ENCODE measurements at places on chromosomes 4 and X.

DNA sequence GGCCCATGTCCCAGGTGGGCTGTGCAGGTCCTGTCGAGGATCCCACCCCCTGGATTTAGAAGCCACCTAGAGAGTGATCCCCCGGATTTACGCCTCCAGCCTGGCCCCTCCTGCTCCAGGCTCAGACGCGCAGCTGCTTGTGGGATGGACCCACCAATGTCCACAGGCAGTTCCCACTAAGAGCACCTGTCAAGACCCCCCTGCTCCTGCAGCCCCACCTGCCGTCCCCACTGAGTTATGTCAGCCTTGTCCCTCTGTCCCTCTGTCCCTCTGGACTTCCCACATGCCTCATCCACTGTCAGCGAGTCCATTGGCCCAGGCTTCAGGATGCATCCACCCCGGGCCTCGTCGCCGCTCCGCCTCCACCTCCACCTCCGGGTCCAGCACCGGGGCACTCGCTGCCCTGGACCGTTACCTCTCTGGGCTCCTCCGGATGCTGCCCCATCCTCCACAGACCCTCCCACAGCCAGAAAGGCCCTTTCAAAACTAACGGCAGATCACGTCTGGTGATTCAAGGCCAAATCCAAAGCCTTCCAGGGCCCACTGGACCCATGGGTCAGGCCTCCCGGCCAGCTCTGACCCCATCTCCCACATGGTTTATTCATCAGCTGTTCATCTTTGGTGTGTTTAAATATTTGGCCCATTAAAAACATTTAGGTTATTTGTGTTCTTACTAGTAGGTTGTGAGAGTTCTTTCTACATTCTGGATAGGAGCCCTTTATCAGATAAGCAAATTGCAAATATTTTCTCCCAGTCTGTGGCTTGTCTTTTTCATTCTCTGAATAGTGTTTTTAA lies 28.3 kb downstream of the HTRA3 start:
- no peak for DNase-seq

DNA sequence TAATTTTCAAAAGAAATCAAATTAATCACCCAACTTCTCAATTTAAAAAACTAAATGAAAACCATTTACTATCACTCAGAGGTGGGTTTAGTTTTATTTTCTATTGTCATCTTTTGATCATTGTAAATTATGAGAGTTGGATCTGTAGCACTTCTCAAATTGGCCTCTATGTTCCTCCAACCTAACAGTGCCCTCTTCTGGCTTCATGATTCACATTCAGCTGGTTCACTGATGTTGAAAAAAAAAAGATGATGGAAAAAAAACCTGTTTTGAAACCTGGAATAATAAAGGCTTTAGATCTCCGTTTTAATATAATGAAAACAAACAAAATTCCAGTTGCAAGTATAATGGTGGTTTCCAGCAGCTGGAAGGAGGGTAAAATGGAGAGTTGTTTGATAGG lies 2.4 kb upstream of the NBDY start:
- DNase-seq = peak; percentile 58

DNA sequence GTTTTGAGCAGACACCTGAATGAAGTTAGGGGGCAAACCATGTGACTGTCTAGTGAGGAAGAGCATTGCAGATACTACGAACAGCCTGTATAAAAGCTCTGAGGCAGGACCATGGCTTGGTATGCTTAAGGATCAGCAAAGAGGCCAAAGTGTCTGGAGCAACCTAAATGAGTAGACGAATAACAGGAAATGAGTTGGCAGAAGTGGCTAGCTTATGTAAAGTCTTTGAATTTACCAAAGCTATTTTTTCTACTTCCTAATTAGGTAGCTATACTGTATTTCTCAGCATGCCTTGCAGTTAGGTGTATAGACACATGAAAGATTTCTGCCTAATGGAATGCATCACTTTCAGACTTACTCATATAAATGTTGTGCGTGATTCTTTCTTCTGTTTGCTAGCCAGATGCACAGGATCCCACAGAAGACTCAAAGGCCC lies 9.3 kb upstream of the GPRIN3 start:
- DNase-seq = no peak

DNA sequence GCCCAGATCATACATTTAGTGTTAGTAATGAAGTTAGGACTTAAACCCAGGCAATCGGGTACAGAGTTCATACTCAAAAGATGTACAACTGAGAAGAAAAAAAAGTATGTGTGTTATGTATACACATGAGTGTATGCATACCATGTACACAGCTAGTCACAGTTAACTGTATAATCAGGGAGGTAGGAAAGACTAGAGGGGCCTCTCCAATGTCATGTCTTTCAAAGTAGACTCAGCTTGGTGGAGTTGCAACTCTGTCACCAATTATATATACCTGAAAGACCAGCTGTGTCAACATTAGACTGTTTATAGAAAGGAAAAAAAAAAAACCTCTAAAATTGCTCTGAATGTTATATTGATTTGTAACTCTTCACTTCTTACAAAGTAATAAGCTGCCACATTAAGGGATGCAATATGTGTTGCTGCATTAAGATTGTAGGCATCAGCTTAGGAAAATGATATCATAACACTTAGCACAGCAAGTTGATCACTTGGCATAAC lies 167.5 kb downstream of the DCTD start:
- peak; percentile 82 for DNase-seq

GRCh38 chr4:4771160-4771559 lies 88.3 kb upstream of the MSX1 start:
- no peak for DNase-seq

GRCh38 chr4:157674699-157675098 lies 454.2 kb downstream of the GRIA2 start:
- no peak for DNase-seq

GRCh38 chrX:46325312-46325877 lies 219.8 kb downstream of the ZNF674 start:
- no peak for DNase-seq

- no peak for DNase-seq
Observed at GRCh38 chr4:26471890-26472289, 18.4 kb downstream of the CCKAR start.

GRCh38 chr4:7950301-7951092 lies 10.8 kb upstream of the AFAP1 start:
- DNase-seq = no peak

DNA sequence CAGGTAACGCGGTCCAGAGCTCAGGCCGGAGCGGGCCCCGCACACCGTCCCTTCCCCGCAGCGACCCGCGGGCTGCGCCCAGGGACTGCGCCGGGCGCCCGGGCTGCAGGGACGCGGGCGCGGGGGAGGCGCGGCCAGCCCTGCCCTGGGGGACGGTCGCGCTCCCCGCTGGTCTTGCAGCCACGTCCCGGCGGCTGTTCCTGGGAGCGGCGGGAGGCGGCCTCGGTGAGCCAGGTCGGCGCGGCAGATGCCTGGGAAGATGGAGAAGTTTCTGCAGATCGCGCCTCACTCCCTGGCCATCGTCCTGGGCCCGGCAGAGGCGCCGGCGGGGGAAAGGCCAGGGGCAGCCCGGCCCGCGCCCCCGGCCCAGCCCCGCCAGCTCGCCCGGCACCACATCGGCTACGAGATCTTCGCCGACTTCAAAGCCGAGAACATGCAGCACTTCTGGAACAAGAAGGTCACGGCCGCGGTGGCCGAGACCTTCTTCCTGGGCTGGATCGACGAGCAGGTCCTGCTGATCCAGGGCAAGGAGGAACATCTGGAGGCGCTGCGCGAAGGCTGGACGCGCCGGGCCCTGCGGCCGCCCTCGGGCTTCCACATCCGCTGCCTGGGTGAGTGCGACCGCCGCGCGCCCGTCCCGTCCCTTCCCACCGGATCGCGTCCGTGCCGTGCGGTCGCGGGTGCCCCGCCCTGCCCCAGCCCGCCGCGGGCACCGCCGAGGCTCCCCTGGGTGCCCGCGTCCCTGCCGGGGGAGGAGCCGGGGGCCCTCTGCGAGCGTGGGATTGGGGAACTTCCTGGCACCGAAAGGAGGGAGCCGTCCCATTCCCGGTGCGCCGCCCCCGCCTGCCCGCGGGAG lies 107.4 kb upstream of the STOX2 start:
- DNase-seq = no peak

DNA sequence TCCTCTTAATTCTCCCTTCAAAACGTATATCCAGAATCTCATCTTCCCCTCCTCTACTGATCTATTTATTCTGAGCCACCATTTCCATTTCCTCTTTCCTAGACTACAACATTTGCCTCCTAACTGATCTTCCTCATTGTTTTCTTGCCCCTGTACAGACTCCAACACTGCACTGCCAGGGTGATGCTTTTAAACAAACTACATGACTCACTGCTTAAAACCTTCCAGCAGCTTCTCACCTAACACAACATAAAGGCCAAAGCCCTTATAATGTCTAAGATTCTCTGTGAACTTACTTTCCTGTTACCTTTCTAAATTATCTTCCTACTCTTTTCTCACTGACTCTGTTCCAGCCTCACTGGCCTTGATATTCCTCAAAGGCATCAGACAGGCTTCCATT lies 161.0 kb upstream of the HS3ST1 start:
- no peak for DNase-seq

DNA sequence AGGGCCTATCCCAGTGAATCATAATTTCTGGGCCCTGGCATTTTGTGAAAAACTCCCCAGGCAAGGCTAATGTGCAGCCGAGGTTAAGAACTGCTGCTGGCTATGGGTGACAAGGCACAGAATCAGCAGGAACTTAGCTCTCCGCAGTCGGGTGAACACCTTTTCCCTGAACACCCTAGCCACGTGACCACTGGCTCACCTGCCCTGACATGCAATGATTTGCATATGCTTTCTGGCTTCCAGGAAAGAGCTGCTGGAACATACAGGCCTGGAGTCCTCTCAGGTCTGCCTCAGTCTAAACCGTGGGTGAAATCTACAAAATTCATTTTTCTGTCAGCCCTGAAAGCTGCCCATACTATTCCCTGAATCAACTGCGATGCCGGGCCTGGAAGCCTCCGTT lies 56.6 kb downstream of the ZNF827 start:
- DNase-seq = no peak

- DNase-seq = peak; percentile 70
Observed at GRCh38 chr4:64158648-64159326, 250.5 kb downstream of the TECRL start.

GRCh38 chrX:40055495-40055894 lies 42.3 kb downstream of the BCOR start:
- DNase-seq = no peak

- DNase-seq = peak; percentile 86
Observed at GRCh38 chrX:53686151-53686885, at the start of gene HUWE1. Gene HUWE1 (minus strand): TSS chrX:53686719. CDS start chrX:53654107, 32,612 bp downstream.

GRCh38 chrX:133634416-133634815 lies 219.1 kb upstream of the GPC4 start:
- DNase-seq = no peak

DNA sequence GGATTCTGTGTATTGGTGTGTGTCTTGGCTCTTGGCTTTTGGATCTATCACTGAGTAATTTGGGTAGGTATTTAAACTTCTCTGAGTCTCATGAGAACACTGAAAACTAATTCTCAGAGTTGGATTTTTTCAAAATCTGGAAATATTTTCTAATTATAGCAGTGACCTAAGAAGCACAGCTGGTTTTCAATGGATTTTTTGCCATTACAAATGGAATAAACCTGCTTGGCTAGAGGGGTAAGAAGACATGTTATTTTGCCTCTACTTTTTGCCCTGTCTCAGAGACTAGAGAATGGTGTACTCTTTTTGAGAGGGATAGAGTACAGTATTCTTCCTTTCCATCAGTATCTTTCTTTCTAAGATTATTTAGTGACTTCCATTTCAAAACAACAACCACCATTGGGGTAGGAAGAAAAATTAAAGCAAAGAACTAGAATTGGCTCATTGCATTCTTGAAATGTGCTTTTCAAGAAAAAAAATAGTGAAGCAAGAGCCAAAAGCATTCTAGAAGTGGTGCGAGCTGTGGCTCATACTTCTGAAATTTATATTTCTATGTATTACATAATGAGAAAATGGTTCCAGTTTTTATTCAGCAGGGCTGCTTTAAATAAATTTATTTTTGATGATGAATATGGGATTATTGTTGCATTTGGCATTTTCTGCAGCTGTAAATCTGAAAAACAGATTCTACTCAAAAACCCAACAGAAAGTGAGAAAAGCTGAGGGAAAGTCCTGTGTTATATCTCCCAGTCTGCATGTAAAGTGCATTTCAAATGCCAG lies 850.2 kb upstream of the SLIT2 start:
- no peak for DNase-seq

GRCh38 chrX:115968436-115969252 lies 201.9 kb upstream of the AGTR2 start:
- peak; percentile 62 for DNase-seq

- no peak for DNase-seq
Observed at GRCh38 chrX:112668476-112669409, 11.0 kb downstream of the LHFPL1 start.

- DNase-seq = no peak
Observed at GRCh38 chr4:155828628-155829027, 37.4 kb downstream of the ASIC5 start.

DNA sequence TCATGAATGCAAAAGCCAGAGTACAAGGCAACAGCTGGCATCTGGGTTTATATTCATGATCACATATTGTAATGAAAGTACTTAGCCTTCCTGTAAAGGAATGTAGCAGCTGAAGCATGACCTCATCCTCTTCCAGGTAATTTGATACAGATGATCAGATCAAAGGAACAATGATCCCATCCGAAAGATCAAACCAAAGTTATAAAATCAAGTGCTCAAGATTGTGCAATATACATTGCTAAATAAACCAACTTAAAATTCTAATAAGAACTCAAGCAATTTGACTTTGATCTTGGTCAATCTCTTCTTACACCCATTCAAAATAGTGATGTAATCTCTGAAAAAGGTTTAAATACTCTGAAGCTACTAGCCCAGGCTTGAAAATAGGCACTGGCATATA lies 113.1 kb upstream of the INPP4B start:
- DNase-seq = no peak

- no peak for DNase-seq
Observed at GRCh38 chr4:148443512-148444295, 1.5 kb upstream of the NR3C2 start.

DNA sequence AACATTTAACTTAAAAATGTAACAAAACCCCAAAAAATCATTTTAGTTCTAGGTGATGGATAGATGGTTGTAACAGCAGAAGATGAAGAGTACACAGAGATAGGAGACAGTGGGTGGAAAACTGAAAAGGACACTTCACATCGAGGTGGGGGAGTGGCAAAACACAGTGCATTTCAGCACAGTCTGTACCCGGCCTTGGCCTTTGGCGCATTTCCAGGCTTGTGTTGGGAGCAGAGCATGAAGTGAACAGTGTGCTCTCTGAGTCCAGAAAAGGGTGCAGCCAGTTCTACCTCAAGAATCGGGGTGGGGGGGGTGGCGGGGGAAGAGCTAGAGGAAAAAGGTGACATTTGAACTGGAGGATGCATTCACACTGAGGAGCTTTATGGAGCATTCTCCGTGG lies 4.3 kb downstream of the TSPYL2 start:
- DNase-seq = no peak

DNA sequence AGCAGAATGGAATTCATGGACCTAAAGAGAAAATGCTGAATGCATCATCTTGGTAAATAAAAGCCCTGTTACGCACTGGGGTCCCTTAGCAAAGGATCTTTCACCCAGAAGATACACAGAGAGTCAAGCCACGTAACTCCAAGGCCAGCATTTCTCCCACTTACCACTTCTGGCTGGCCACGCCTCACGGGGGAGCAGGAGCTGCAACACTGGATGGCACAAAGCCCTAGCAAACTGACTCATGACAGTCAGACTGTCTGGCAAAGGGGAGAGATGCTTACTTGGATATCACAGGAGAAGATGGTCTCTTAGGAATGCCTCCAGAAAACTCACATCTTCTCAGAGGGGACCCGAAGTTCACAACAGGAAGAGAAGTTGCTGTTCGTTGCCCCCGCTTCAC lies 51.4 kb upstream of the BCLAF3 start:
- no peak for DNase-seq
